CD8-positive, alpha-beta memory T cell (primary cell): ENCODE measurements at places on chromosomes 1 and 21.

DNA sequence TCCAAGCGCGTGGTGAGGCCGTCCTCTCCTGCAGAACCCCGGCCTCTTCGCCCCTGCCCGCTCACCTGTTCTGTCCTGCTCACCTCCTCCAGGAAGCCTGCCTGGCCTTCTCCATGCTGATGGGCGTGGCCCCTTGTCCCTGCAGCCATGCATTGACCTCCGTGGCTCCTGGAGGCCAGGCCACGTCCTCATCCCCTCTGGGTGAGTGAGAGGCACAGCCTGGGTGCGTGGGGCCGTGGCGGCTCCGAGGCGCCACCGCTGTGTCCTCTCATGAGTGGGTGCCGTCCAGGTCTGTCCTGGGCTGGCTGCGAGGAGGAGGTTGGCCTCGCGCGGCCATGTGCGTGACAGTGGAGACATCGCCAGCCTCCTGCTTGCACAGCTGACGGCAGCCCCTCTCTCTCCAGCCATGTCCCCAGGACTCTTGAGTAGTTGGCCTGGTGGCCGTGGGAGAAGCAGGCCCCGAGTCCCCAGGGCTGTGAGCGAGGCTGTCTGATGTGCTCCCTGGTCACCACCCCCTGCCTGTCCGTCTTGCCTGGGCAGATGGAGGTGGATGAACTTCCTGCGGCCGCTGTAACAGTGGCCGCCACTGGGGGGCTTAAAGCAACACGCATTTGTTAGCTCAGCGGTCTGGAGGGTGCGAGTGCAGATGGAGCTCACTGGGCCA is 58.1 kb downstream of the PRKCZ start:
- DNase-seq: no peak

DNA sequence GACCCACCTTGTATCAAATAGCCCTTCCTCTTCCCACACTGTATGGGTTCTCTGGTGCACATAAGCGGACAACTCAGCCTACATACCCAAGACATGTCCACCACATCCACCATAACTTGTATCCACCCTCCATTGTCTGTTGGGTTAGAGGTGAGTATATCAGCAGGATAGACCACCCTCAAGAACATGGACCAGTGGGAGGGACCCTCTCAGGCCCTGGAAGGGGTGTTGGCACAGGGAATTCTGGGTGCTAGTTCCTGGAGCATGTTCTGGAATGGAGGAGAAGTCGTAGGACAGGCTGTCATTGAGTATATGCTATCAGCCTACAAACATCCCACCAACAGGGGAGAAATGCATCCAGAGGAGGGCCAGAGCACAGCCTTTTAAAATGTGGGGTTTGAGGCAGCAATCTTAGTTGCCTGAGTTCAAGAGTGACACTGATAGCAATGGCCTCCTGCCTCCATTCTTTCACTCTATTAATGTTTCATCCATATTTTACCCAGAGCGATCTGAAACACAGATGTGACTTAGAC is 7.5 kb downstream of the CD55 start:
- no peak for DNase-seq

DNA sequence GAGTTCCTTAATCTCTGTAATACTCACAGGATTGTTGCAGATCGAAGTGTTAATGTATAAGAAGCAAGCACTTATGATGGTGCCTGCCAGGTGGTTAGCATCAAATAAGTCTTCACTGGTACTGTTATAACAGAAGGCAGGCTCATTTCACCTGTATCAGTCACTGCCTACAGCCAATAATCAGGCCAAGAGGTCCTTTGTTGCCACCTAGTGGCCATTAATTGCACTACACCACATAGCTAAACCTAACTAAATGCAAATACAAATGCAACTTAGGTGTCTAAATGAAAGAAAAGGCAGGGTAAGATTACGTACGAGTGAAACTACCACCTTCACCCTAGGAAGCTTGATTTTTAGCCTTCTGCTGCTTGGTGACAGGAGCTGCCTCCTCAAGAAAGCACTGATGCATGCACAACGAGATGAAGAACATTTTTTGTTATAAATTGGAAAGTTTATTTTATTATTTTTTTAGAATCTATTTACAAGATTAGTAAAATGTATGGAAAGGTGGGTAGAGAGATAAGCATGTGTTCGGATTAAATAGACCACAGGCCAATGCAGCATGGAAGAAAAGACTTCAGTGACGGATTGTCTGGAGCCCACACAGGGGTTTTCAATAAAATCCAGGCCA is 334.8 kb upstream of the CAMK1G start:
- DNase-seq: peak; percentile 18

DNA sequence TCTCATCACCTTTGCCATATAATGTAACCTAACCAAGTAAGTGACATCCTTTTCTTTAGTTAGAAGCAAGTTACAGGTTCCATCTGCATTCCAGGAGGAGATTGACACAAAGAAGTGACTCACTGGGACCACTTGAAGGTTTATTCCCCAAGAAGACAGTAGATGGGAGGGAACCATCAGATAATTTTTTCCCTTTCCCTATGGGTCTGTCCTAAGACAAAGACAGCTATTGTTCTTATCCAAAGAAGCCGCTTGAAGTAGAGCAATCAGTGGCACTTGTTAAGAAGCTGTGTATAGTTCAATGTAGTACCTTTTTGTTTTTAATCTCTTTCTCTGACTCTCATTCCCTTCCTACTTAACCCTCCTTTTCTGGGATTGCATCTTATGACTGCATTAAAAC is 139.9 kb upstream of the B3GALT2 start:
- DNase-seq: no peak

DNA sequence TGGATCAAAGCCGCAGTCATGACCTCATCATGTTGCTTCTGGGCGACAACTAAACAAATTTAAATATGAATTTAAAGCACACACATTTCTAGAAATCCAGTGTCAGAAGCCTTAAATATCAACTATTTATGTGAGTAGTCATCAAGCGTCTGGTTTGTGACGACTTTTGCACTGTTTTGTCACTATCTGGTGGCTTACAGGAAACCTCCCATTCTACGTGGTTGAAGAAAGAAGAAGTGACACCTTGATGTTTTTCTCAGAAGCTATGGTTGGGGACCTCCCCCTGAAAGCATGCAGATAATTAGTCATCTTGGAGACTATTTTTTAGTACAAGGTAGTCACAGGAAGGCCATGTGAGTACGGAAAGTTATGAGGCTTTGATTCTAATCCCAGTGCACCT is 58.5 kb downstream of the TENT5C start:
- peak; percentile 83 for DNase-seq

DNA sequence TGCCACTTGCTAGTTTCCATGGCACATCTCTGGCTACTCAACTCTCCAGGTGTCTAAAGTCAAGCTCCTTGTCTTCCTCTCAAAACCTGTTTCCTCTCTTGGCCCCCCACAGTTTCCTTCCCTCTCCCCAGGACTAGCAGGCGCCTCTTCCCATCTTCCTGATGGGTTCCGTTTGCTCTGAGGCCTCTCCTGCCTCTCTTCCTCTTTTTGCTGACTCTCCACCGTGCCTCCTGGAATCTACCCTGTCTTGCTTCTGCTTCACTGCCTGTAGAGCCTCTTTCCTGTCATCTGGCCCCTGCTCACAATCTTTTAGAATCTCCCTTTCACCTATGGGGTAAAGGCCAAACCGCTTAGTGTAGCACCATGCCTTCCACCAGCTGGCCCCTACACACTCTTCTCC is 21.8 kb upstream of the LHX4 start:
- no peak for DNase-seq

DNA sequence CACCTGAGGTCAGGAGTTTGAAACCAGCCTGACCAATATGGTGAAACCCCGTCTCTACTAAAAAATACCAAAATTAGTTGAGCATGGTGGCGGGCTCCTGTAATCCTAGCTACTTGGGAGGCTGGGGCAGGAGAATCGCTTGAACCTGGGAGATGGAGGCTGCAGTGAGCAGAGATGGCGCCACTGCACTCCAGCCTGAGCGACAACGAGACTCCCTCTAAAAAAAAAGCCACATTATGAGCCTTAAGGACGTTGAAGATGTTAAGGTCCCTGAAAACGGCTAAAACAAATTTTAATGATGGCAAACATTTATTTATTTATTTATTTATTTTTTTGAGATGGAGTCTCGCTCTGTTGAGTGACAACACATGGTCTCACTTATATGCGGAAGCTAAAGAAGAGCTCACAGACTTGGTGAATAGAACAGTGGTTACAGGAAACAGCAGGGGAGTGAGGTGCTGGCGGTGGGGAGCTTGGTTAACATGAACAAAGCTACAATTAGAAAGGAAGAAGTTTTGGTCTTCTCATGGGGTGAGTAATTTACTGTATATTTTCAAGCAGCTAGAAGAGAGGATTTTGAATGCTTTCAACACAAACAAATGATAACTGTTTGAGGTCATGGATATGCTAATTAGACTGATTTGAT is 47.1 kb downstream of the TCP10L start:
- DNase-seq: peak; percentile 50

DNA sequence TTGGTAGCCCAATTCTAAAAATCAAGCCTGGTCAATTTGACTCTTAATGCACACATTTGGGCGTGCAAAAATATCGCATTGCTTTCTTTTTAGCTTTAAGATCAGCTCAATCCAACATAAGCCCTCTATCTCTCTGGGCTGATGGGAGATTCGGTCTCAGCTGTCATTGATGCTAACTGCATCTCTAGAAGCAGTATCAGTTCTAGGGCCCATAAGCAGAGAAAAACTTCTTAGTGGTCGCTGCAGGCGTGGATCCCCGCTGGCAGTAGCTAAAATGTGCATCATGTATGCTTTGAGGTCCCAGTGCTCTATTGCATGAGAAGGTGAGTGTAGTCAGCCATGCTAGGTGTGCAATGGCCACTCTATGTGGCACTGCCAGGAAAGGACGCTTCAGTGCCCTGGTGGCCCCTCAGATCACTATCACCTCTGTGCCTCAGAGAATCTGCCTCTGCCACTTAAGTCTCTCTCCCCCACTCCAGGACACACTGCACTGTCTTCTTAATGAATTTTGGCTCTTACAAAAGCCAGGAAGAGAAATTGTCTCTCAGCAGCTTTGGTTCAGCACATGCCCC is 79.7 kb upstream of the GADD45A start:
- DNase-seq: no peak

- no peak for DNase-seq
These were observed 30.4 kb downstream of the APP start for GRCh38 chr21:26140164-26140579.

DNA sequence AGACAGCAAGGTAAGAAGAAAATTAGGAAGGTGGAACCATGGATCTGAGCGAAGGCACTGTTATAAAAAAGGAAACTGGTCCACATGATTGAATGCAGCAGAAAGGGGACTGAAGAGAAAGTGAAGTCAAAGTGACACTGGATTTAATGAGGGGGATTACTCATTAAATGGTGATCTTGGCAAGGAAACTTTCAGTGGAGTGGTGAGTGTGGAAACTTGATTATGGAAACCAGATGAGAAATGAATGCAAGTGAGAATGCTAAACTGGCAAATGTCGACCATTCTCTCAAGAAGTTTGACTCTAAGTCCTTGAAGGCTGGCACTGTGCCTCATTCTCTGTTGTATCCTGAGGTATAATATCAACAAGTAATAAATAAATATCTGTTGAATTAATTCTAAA is 23.3 kb downstream of the COLGALT2 start:
- DNase-seq: no peak

- peak; percentile 78 for DNase-seq
These were observed 5.0 kb upstream of the COA7 start for GRCh38 chr1:52702886-52703787.

GRCh38 chr1:20184997-20185833 is 681 bp upstream of the UBXN10 start:
- DNase-seq: peak; percentile 38

GRCh38 chr1:68890736-68891135 is 393.9 kb upstream of the DEPDC1 start:
- no peak for DNase-seq

DNA sequence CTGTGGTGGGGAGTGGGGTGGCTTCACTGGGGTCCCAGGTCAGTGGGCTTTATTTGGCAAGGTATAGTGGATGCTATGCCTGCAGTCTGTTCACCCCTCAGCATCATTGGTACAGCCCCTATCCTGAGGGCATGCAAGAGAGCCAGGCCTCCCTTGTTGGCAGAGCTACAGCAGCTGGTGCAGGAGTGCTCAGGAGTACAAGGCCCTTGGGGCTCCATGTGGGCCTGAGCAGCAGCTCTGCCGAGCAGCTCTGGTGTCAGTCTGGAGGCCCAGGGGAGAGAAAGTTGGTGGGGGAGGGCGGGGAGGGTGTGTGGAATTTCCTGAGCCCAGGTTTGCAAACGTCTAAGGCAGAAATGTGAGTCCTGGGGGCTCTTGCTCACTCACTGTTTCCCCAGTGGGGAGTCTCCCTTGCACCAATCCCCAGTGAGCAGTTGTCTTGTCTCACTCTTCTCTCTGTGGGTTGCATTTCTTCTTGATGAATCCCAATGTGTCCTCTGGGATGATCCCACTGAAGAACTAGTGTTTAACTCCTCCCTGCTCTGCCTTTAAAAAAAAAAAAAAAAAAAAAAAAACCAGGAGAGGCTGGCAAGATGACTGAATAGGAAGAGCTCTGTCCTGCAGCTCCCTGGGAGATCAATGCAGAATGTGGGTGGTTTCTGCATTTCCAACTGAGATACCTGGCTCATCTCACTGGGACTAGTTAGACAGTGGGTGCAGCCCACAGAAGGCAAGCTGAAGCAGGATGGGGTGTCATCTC is 39.5 kb upstream of the CYP4X1 start:
- no peak for DNase-seq

DNA sequence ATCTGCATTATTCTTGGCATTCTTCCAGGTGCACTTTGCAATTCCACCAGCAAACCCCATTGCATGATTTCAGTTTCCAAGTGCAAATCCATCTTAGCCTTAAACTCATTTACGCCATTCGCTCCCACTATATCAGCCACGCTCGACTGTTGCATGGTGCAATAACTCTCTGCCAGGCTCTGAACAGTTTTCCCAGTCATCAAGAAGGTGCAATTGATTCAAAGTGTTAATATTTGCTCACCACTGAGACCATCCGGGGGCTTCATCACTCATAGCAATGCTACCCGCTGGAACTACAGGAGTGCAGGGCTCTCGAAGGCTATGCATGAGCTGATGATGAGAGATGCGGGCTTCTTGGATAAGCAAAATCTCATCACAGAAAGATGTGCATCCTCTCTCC is 488.2 kb downstream of the OMA1 start:
- no peak for DNase-seq

DNA sequence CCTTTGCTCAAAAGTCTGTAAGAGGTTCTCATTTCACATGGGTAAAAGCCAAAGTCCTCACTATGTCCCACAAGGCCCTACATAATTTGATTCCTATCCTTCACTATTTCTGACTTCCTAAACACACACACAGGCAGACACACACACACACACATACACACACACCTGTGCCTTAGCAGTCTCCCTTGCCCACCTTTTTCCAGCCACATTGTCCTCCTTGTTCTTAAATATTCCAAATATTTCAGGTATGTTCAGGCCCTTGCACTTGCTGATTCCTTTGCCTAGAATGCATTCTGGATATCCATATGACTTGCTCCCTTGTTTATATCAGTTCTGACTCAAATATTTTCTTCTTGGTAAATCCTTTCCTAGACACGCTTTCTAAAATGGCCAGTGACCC is 54.6 kb downstream of the NTNG1 start:
- DNase-seq: no peak

DNA sequence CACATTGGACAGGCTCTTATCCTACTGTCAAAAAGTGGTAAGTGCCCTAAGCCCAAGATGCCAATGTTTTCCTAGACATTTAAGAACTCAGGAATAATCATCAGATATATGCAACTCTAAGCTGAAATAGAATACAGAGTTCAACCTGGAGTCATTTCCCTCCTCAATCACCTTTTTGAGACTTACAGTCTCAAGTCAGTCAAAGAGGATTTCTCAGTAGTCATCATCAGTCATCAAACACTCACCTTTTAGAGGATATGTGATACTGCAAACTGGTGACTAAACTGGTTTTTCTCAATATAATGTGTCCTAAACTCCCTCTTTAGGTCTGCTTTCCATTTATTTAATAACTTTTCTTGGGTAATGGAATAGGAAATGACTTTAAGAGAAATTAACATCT is 145.3 kb upstream of the ADAMTS5 start:
- no peak for DNase-seq
